ENCODE measurements at places on chromosomes 11 and 22.
A peak's percentile ranks its signal among the peaks of the same experiment; 100 is the strongest.

GRCh38 chr11:10108915-10109680 lies 184.9 kb downstream of the SBF2 start:
- DNase-seq: peak; percentile 61

DNA sequence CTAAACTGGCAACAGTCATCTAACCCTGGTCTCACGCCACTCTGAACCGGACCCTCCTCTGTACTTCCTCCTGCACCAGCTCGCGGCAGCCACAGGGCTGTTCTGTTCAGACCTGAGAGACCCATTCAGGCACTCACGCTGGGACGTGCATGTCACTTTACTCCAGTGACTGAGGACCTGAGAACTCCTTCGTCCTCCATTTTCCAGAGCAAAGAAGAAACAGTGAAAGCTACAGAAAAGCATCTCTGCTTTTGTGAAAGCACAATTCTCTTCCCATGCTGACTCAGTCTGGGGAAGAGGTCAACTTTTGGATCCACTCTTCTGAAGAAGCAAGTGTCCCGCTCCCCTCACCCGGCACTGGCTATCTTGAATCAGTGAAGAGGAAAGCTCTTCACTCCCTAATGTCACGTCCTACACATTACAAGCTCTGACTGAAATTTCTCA lies 24.5 kb downstream of the PISD start:
- no peak for DNase-seq

DNA sequence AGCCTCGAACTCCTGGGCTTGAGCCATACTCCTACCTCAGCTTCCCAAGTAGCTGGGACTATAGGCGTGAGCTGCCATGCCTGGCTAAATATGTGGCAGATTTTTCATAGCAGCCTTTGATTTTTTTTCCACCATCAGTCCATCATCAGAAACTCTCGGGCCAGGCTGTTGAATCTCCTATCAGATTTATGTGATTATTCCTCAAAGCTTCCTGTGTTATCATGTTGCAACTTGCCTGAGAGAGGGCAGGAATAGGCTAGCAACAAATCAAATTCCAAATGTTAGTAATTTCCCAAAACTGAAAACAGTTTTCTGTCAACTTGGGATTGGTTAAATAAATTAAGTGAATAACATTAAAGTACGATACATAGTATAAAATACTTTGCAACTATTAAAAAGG lies 3.4 kb downstream of the LRRC51 start:
- DNase-seq: no peak

- DNase-seq: no peak
These were observed 11.1 kb upstream of the CBX6 start for GRCh38 chr22:38882972-38883622.

GRCh38 chr11:122430490-122430889 lies 225.0 kb upstream of the UBASH3B start:
- DNase-seq: no peak

DNA sequence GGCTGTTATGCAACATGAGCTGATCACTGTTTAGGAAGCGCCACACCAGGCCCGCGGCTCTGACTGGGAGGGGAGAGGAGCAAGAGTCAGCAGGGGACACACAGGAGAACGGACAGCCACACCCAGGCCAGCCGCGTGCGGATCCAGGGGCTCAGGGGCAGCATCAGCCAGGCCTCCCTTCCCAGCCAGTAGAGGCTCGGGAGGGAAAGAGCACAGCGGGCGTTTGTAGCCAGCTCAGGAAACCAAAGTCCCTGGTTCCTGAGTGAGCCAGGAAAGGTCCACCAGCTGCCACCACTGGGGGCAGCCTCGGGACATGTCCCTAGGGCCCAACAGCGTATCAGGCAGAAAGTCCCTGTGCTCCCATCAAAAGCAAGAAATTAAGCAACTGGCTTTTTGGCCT lies 71.8 kb upstream of the PITPNB start:
- DNase-seq: peak; percentile 68

DNA sequence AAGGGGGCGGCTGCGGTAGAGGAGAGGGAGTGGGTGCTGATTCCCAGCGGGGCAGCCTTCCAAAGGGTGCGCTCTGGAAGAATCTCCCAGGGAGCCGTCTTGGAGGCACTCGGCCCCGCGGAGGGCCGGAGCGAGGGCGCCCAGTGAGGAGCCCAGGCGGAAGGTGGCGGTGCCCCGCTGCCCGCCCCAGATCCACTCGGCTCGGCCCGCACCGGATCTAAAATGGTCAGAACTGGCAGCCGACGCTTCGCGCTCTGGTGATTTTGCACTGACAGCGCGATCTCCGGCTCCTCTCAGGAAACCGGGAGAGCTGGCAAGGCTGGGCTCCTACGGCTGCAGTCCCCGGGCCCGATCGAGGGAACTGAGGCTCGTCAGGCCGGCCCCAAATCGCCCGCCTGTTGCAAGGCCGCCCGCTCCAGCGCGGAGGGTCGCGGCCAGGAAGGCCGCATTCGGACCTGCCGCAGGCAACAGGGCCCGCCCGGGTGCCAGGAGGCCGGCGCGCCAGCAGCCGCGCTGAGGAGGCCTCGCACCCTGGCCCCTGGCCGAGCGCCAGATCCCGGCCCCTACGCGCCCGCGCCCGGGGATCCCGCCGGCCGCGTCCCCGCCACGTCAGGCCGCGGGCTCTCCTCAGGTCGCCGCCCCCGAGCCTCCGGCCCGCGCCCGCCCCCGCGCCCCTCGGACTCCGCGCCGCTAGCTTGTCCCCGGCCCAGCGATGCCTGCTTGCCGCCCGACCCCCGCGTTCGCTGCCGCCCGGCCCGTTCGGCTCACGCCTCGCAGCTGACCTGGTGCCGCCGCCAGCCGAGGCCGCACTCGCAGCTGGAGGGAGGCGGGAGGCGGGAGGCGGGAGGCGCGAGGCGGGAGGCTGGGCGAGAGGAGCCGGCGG lies at the start of gene KLHL22:
TSS of gene KLHL22 (minus strand) at position 818 of the 883 bp plus-strand sequence. CDS start 6,584 bp downstream, outside the sequence.
- DNase-seq: peak; percentile 64

DNA sequence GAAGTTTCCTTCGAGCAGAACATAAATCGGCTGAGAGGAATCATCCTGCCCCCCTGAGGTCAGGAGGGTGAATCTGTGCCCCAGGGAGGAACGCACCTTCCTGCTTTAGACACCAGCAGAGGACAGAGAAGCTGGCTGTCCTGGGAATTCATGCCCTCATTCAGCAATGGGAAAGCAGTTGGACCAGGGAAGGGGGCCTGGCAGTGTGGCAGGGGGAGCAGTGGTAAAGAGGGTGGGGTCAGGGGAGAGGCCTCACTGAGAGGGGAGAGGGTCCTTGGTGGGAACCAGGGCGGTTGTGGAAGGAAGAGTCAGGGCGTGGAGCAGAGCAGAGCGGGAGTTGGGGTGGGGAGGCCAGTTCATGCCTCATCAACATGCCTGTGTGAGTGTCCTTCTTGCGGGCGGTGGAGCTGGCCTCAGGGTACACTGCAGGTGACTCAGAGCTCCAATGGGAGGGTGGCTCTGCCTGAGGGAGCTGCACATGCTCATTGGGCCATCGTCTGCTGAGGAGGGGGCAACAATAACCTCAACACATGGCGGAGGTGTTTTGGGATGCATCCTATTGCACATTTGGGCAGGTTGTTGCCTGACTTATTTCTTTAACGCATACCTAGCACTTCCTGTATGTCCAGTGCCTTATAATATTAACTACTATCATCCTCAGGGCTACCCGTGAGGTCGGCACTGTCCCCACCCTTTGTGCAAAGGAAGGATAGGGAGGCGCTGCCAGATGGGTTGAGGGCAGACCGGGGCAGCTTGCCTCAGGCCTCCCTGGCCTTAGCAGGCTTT lies 23.2 kb downstream of the MED15 start:
- DNase-seq: peak; percentile 96

DNA sequence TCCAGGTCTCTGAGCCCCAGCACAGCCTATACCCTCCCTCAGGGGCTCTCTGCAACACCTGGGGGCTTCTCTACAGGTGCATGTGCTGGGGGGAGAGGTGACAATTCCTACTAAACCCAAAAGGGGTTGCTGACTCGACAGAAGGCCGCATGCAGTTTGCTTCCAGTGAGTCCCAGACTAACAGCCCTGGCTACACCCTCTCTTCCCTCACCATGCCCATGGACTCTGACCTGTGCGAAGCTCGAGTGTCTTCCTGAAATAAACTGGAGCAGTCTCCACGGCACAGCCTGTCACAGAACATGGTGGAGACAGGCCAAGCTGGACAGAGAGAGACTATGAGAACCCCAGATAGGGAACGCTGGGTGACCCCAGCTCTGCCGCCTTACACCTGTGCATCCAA lies 16.6 kb downstream of the PLEKHA7 start:
- no peak for DNase-seq

DNA sequence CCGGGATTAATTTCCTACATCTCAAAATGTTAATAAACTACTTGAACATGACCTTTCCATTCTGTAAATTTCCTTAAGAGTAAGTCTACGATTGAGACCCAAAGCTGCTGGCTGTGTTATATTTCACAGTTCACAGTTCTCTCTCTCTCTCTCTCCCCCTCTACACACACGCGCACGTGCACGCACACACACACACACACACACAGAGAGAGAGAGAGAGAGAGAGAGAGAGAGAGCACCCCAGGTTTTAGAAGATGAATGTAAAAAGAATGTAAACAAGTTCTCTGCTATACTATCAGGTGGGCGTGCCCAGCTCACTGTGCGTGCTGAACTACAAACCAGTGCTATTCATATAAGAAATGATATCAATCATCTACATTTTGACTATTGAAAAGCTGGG lies 3.3 kb downstream of the BDNF start:
- DNase-seq: no peak

DNA sequence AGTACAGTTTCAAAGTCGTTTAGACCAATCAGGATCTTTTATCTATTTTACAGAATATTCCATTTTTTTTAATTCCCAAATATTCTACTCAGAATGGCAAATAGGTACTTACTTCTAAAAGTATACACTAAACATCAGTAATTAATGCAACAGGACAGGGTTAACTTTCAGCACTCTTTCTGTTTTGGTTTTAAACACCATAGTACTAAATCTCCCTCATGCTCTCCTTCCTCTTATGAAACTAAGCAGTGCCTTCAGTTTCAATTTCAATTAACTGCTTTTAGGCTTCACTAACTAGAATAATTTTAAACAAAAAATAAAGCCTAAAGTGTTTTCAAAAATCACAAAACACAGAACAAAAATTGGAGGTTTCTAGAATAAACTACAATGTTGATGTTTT lies 57.9 kb downstream of the NOX4 start:
- DNase-seq: no peak

GRCh38 chr22:39384750-39385480 lies 14.7 kb upstream of the TAB1 start:
- DNase-seq: peak; percentile 43

DNA sequence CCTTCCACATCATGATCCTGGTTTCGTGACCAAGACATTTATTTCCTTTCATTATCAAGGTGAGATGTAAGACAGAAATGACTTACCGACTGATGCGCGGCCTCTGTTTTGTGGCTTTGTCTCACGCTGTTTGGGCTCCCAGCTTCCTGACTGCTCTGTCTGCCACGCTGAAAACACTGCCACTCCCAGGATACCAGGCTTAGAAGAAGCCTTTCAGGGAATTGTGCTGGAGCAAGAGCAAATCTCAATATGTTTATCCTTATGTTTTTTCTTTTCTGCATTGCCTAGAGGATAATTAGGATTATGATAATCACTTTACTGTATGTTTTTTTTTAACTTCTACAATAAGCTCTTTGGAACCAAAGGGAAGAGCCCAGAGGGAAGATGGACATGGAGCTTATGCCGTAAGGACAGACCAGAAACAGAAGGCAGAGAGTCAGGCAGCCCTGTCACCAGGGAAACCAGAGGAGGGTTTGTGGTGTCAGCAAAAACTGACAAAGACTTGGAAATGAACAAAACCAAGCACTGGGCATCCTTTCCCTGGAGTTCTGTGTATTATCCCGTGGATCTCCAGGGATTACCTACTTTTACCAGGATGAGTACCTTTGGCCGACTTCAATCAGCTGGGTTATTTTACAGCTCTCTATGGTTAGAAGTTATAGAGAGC lies 68.2 kb upstream of the ISX start:
- no peak for DNase-seq

DNA sequence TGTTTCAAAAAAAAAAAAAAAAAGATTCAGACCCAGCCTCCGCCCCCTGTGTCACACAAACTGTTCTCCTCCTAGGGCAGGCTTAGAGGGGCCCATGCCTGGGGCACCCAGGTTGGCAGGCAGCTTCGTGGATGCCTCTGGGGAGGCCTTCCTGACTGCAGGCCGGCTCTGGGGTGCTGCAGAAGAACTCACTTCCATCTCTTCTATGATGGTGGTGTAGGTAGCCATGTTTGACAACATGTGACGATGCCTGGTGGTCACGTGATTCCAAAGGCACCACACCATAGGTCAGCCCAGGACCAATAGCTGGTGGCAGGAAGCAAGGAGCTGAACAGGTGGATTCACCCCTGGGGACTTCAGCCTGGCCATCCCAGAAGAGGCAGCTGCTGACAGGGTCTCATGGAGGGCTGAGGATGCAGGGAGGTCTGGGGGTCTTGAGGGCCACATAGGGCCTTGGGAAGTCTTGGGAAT lies 24.1 kb upstream of the CELSR1 start:
- no peak for DNase-seq

- peak; percentile 82 for DNase-seq
These were observed 2.0 kb upstream of the ROBO3 start for GRCh38 chr11:124863137-124863825.

DNA sequence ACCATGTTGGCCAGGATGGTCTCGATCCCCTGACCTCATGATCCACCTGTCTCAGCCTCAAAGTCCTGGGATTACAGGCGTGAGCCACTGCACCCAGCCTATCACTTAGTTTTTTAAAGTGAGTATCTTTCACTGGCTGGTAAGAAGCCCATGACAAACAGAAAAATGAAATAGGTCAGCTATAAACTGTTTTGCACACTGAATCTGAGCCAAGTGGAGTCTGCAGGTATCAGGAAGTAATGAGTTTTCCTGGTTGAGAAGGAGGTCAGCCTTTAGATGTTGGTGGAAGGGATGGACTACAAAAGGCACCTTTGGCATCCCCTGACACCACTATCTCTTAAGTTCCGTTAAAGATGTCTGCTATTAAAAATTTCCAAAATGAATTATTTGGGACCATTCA lies 345.1 kb downstream of the AASDHPPT start:
- DNase-seq: no peak

DNA sequence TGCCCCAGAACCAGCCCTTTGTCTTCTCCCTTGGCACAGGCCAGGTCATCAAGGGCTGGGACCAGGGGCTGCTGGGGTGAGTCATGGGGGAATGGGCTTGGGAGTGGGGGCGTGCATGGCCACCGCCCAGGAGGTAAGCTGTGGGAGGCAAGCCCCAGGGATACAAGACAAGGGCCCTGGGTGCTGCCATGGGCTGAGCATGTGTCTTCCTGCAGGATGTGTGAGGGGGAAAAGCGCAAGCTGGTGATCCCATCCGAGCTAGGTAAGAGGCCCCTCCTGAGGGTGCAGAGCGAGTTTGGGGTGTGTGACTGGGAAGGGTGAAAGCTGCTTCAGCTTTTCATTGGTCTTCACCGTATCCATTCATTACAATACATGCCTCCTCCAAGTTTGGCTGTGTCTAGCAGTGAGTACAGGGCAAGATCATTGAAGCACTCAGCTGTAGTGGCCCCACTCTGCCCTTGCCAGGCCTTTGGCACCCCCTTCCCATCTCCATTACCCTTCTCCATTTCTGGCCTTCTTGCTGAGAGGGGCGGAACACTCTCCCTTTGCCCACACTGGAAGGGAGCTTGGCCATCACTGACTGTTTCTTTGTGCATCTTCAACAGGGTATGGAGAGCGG lies 2.5 kb downstream of the FKBP2 start:
- DNase-seq: no peak

Measured in GM23248 (cell line).